ENCODE measurements at places on chromosomes 6 and 20.

- DNase-seq, result no peak
These were observed 536.9 kb downstream of the HACE1 start for GRCh38 chr6:104322841-104323240.

DNA sequence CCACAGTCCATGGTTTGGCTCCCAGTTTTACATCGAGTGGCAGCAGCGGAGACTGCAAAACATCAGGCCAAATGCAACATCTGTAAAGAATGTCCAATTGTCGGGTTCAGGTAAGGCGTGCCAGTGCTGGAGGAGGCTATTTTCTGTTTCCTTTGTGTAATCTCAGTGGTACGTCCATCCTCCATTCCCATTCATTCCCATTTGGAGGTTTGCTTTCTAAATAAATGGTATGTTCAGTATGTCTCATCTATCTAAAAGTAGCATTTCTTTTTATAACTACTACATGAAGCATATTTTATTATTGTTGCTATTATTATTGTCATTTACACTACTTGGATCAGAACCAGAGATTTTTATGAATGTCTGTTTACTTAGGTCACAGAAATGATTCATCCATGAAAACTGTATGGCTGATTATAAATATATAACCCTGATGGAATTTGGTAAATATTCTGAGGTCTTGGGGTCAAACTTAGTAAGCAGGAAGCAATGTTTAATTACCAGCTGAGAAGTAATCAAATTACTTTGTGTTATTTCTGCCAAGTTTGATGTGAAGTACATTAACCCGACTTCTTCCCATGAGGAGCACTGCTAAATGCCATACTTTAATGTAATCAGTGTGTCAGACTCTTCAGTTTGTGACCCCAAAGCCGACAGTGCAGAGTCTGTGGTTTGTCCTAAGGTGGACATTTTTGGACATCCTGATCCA, 512.9 kb downstream of the UTRN start:
- no peak for DNase-seq

- DNase-seq, result no peak
These were observed 31.0 kb downstream of the IRF4 start for GRCh38 chr6:422433-423054.

GRCh38 chr6:20328924-20329300, 72.8 kb upstream of the E2F3 start:
- DNase-seq, result no peak

GRCh38 chr6:159973951-159974350, 5.1 kb downstream of the IGF2R start:
- DNase-seq, result no peak

DNA sequence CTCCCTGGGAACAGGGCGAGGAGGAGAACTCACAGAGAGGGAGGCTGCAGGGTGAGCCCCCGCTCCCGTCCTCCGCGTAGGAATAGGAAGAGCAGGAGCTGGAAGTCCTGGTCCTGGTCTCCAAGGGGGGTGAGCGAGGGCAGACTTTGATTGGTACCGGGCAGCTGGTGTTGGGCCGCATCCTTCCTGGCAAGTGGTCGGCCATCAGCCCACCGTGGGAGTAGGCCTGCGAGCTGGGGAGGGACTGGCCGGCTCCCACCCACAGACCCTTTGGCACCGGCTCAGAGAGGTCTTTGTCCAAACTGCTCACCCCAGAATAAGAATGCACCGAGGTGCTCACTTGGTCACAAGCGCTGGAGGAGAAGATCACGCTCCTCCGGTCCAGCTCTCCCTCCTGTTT, 56.2 kb downstream of the GJA10 start:
- DNase-seq, result no peak

DNA sequence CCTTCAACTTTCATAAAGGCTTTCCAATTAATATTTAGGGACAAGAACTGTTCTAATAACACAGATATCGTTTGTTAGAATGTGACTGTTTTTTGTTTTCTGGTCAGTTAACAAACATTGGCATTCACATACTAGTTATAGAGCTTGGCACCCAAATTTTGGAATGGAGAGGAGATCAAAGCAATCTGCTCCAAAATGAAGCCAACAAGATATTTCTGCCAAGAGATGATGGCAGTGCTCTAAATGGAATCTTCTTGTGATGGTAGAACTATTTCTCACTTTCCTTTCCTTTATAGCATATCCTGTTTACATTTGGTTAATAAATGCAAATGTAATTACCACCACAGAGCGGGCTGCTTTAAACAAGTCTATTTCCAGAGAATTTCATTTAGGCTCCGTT, 208.3 kb upstream of the RIMS1 start:
- no peak for DNase-seq

DNA sequence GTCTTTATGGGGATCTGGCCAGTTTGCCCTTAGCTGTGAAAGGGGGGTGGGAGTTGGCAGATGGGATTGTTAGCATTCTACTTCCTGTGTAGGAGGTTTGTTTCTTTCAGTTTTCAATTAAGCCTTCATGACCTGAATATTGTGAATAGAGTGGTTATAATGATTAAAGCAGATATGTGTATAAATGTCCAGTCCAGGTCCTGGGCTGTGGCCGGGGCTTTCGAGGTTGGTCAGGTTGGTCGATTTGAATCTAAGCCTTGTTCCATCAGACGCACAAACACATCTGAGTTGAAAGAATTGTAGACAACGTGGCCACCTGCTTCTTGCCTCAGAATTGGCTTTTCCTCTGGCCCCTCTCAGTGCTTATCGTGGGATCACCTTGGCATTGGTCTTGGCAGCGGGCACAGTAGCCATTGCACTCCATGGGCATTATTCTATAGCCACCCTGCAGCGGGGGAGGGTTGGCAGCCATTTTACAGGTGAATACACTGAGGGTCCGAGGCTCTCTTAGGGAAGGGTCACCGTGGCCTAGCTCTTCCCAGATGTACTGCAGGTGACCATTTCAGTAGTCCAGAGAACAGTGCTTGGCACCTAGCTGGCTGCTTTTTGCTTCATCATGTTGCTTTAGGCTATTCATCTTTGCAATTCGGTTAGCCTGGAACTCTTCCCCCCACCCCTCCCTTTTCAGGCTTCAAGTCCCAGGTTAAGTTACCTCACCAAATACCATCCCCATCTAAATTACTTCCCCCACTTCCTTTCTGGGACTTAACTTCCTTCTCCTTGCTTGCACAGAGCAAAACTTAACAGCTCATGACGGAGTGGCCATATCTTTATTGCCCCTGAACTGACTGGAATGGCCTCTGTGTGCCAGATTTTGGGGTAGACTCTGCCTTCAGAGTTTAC, 1.1 kb downstream of the RNF114 start:
- no peak for DNase-seq

- no peak for DNase-seq
These were observed 20.7 kb upstream of the PKHD1 start for GRCh38 chr6:52108128-52108527.

- no peak for DNase-seq
These were observed 2.5 kb downstream of the GTF2H5 start for GRCh38 chr6:158170656-158171081.

- no peak for DNase-seq
These were observed 5.8 kb upstream of the PACSIN1 start for GRCh38 chr6:34459899-34460593.

DNA sequence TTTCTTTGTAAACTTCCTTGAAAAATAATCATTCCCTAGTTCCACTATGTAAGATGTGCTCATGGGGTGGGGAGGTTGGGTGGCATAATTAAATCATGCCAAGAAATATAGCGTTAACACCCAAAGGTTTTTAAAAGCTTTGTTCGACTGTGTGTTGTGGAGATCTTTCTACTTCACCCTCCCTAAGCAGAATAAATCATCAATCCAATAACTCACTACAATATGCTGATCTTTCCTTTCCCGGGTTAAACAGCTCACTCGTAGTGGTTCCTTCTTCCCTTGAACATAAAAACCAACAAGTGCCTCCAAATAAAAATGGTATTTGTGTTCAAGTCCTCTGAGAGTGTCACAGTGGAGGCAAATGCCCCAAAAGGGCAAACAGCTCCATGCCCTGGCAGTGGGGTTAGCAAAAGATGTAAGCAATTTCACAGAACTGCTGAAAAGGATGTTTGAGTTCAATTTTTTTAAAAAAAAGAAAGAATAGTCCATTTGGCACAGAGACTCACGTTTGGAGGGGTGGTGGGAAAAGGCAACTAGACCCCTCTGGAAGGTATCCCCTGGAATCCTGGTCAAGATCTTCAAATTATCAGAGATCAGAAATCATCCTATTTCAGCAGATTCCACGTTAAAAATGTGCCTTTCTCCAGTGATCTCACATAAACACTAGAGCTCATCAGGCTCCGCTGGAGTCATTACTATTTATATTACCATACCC, 99.1 kb downstream of the TFAP2A start:
- DNase-seq, result no peak

DNA sequence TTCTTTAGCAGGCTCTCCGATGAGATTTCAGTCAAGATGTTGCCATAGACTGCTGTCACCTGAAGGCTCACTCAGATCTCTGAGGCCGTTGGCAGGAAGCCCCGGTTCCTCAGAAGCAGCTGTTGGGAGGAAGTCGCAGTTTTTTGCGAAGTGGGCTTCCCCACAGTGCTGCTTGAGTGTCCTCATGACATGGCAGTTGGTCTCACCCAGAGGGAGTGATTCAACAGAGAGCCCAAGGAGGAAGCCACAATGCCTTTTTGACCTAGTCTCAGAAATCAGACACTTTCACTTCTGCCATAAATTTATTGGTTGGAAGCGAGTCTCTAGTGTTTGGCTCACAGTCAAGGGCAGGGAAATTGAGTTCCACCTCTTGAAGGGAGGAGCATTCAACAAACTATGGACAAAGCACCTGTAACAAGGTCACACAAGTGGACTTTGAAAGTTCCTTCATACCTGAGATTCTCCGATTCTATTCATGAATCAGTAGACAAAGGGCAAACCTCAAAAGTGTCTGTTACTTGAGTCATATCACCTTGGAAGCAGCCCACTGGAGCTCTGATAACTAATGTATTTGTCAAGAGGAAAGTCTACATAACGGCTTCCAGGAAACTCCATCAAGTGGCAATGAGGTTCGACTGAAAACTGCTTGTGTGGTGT, 208.3 kb downstream of the TASP1 start:
- no peak for DNase-seq

DNA sequence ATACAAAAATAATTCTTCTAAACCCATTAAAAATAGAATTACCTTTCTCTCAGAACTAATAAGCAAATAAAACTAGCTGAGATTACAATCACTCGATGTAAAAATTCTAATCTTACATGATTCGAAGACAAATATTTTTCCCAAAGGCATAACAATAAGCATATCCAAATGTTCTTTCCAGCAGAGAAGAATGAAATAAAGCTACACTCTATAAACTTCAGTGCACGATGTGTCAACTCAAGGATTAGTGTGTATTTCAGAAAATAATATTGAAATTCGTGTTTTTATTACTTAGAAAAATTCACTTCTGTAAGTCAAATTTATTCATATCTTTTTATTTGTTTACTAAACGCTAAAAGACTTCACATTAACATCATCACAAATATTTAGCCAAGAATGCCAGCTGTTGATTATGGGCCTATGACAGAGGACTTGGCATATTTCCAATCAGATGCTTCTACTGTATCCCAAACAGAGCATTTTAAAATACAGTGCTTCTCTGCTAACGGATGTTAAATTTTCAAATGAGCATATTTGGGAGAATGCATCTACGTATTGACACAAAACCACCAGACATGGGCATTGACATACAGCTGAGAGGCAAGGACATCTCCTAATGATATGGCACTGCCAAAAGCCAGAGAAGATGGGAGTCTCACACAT, 54.7 kb upstream of the PDE7B start:
- no peak for DNase-seq

GRCh38 chr20:53833333-53834061, 236.9 kb downstream of the BCAS1 start:
- no peak for DNase-seq

GRCh38 chr6:132960720-132961119, 146.4 kb downstream of the RPS12 start:
- DNase-seq, result no peak

DNA sequence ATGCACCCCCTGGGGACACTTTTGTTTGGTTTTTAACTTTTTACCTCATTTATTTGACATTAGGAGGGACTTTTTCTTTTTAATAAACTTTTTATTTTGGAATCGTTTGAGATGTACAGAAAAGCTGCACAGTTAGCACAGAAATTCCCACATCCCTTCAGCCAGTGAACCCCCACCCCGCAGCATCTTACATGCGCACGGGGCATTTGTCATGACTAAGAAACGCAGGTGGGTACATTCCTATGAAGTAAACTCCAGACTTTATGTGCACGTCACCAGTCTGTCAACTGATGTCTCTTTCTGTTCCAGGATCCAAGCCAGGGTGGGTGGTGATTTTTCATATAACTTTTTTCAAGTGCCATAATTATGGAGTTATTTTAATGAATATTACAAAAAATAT, 4.9 kb upstream of the ZNF831 start:
- no peak for DNase-seq

DNA sequence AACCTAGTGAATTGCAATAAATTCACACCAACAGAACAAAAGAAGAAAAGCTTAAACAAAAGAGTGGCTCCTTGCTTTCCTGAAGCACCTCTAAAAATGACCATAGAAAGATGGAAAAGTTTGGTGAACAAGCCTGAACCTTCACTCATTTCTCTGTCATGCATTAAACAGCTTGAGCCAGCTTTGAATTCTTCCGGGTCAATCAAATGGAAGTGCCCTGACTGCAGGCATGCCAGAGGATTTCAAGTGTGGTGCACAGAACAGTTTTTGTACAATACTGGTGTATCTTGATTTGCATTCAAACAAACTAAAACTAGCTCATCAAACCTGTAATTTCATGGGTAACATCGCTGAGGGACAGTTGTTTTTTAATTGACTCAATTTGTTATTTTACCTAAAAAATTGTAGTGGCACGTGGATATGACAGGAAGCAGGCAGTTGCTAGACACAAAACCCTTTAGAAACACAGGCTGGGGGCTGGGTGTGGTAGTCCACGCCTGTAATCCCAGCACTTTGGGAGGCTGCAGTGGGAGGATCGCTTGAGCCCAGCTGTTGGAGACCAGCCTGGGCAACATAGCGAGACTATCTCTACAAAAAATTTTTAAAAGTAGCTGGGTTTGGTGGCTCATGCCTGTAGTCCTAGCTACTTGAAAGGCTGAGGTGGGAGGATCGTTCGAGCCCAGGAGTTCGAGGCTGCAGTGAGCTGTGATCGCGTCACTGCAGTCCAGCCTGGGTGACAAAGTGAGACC, 9.1 kb downstream of the CASS4 start:
- DNase-seq, result no peak
